ENCODE measurements at places on chromosomes 4 and X. TPM values are rescaled to one million over a fixed set of nuclear protein-coding genes. Genes with fewer than 3 reads are reported as not detected.

Gene OTUD6A
- not detected for total RNA-seq

Gene PROM1
- total RNA-seq, result 0.13 TPM

Gene CNKSR2
- 0.66 TPM for total RNA-seq

Gene TRIM2
- total RNA-seq, result 49.1 TPM

Gene MAOB
- 4.2 TPM for total RNA-seq

Gene SSX3
- not detected for total RNA-seq
